ENCODE measurements at places on chromosomes 2 and 18.

DNA sequence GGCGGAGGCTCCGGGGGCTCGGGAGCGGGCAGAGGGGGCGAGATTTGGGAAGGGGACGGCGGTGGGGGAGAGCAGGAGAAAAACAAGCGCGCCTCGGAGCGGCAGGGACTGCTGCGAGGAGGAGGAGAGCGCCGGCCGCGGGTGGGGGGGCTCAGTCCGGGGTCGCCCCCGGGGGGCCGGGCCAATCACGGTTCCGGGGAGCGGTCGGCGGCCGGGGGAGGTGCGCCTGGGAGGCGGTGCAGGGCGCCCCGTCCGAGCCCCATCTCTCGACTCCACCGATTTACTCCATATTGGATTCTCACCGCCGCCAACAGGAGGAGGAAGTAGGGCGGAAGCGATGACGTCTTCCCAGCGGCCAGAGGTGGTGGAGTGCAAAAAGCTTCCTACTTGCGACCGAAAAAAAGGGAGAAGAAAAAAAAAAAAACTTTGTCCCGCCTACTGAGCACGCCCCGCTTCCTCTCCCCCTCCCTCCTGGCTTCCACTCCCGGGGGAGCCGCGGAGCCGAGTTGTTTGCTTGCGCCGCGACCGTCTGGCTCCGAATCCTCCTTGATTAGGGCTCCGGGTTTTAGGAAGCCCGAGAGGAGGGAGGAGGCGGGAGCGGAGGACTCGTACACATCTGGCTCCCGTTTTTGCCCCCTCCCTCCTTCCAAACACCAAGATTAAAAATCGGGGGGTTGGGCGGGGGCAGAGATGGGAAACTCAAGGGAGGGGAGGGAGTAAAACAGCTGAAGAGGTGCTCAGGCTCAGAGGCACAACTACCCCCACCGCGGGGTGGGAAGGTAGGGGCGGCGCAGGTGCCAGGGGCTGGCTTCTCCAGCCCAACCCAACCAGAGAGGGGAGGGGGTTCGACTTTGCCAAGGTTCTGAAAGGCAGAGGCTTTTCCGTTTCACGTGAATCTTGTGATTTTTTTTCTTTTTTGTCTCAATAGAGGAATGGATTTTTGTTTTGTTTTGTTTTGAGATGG is at the start of gene SPRED2:
Gene SPRED2, minus strand, starts transcription at position 373 of the 964 bp plus-strand sequence. CDS start 612 bp downstream, outside the sequence.
- DNase-seq, result peak; percentile 93

- no peak for DNase-seq
Measured at GRCh38 chr18:7617738-7618422, 50.8 kb downstream of the PTPRM start.

GRCh38 chr2:127893494-127893893 is 7.7 kb upstream of the AMMECR1L start:
- DNase-seq, result no peak

- DNase-seq, result no peak
Measured at GRCh38 chr2:167697194-167697593, 550.2 kb downstream of the STK39 start.

GRCh38 chr18:58591286-58591685 is 37.6 kb downstream of the ALPK2 start:
- DNase-seq, result no peak

GRCh38 chr2:161199912-161200701 is 39.9 kb downstream of the TANK start:
- no peak for DNase-seq

DNA sequence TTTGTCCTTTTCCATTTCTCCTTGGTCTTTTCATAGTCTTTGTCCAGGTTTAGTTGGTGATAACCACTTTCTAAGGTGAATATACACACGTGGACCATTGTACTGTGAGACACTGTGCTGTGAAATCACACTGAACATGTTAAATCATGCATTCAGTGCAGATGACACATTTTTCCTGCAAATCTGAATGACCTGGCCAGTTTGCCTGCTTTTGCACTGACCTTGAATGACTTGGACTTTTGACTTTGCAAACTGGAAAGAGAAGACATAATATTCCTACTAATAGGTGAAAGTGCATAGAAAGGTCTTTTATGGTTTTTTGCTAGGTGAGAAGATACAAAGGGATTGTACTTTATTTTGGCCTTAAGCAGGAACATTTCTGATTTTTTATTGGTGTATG is 21.7 kb upstream of the PHLPP1 start:
- DNase-seq, result no peak

- DNase-seq, result no peak
Measured at GRCh38 chr18:50726960-50727589, 92.7 kb downstream of the MRO start.

GRCh38 chr18:69109686-69110085 is 291.0 kb upstream of the DOK6 start:
- DNase-seq, result no peak

GRCh38 chr2:158681816-158682215 is 113.3 kb upstream of the DAPL1 start:
- no peak for DNase-seq

DNA sequence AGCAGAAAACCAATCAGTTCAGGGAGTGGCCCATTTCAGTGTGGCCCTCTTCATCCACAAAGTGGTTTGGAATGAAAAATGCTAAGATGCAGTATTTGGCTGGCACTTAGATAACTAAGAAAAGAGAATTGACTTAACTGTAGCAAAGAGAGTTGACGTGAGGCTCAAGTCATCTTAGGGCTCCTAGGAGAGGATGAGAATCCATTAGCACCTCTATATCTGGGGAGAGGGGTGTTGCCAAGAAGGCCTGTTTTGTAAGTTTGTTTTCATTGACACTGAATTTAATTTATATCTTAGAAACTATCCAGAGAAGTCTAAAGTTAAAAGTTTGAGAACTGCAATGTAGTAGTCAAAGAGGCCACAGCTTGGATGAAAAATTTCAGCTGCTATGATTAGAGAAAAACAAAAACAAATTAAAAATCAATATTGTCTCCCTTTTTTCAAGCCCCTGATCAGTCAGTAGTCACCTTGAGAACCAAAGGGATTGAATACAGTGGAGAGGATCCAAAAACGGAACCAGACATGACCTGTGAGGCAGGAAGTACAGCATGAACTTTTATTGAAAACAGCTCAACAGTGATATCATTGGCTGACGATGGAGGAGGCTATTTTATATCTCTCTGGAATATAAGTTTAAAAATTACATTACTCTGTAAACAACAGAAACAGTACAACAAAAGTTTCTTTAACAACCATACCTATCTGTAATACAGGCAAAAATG is 52.7 kb downstream of the PHLPP1 start:
- DNase-seq, result no peak

- no peak for DNase-seq
Measured at GRCh38 chr2:64562148-64562784, 38.1 kb downstream of the AFTPH start.

DNA sequence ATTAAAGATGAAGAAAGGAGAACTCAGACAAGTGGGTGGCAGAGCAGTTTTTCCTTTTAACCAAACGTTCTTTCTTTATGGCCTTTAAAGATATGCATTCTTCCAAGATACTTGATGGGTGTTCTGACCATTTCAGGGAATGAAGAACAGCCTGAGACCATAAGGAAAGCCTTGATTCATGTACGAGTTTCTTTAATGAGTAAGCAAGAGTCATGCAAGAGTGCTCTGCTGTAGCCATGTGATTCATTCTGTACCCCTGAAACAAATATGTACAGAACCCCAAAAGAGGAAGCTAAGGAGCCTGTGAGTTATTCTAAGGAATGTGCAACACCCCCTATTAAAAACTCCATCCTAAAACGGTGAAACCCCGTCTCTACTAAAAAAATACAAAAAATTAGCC is 372.8 kb downstream of the MTX2 start:
- DNase-seq, result no peak

DNA sequence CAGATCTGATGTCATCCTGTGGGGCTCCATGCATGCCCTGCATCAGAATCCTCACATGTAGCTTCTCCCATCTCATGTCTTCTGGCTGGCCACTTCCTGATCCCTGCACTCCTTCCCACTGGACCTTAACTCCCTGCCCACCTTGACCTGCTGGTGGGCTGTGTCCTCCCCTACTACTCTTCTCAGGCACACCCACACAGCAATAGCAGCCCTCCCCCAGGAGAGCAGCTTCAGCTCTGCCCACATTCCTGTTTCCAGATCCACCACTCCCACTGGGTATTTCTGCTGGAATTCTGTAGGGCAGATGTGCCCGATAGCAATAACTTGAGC is 137.0 kb upstream of the HS6ST1 start:
- no peak for DNase-seq

DNA sequence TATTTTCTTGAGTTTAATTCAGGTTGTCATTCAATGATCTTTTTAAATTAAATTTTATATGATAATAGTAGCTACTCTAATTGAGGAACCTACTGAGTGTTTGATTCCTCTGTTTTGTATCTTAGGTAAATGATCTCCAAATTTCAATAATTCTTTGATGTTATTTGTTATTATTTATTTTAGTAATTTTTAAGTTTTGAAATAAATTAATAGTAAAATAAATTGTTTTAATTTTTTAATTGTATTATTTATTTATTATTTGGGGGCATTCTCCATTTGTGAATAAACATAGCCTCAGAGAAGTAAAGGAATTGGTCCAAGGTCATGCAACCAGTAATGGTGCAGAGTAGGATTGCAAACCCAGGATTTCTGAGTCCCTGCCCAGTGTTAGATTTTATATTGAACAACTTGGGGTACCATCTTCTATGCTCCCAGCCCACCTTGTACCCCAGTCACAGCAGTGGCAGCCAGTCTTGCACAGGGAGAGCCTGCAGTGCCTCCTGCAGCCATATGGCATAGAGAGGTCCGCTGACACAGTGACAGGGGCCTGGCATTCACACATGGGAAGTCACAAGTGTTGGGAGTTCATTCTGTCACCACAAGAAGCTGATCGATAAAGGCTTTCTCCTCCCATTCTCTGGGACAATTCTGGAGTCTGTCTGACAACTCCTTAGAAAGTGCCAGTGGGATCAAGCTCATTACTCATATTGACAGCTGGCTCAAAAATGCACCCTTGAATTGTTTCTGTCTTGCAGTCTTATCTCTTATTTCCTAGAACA is 110.0 kb upstream of the ETAA1 start:
- no peak for DNase-seq

DNA sequence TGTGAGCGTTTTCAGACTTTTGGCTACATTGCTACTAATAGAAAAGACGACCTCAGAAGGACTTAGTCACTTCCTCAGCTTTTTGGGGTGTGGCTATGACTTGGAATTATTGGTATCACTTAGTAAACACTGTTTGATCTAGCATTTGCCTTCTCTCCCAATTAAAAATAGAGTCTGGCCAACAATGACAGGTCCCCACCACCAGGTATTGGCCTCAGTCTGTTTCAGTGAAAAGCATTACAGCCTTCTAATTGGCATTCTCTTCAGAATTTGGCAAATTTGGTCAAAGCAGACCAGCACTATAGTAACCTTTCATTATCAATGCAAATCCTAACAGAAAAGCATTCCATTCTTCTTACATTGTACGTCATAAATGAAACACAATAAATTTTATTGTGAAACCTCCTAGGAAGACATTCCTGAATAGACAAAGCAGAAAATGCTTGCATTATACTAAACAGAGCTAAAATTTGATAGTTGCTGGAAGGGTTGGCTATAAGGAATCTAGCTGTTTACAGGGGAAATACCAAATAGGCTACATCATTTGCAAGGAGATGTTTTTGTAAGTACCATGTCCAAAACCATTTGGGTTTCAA is 613.9 kb downstream of the IRS1 start:
- DNase-seq, result no peak

GRCh38 chr18:51278045-51278649 is 80.7 kb upstream of the MEX3C start:
- peak; percentile 6 for DNase-seq

DNA sequence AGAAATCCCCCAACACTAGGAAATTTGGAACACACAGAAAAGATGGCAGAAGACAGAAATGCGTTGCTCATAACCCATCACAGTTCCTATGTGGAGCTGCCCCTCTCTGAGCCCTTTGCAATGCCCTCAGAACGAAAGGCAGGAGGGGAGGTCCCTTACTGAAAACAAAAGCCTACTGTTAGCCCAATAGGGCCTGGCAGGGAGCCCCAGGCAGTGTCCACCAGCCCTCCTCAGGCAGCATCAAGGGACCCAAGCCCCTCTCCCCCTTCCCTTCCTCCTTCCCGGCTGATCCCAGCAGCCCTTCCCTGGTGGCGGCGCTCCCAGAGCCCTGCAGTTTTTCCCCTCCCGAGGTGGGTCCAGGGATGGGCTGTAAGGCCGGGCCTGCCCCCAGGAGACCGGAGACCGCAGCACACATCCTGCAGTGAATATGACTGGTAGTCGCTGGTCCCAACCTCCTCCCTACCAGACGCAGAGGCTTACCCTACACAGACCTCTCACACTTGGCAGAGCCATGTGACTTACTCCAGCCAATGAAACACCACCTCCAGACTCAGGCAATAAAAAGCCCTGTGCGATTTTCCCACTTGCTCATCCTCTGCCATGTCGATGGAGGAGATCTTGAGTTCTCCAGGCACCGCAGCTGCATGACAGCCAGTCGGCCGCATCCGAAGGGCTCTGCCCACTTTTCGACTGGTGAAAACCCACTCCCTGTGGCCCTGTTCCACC is 19.4 kb upstream of the DUSP2 start:
- DNase-seq, result no peak

GRCh38 chr2:72937356-72937669 is 20.0 kb downstream of the EMX1 start:
- no peak for DNase-seq

DNA sequence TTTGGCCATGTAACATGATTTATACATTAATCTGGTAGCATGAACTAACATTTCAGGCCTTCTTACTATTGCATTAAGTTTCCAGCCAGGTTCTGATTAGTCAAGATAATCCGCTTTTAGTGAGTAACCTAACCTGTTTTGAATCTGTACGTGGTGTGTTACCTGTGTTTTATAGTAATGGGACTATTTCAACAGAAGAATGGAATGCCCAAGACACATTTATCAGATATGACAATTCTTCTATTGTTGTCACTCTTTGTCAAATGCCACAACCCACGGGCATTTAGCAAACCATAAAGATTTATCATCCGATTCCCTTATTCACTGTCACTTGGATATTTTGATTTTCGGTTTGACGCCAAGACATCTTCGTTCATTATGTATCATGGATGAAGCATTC is 117.9 kb downstream of the ETAA1 start:
- no peak for DNase-seq
